ENCODE measurements at places on chromosomes 1 and 21. TPM values are rescaled to one million over a fixed set of nuclear protein-coding genes. Genes with fewer than 3 reads are reported as not detected.

Gene HSD3B1
- not detected for total RNA-seq

Gene RPL11
- 447 TPM for total RNA-seq

Gene RYR2
- total RNA-seq, result not detected

Gene SMPDL3B
- total RNA-seq, result under 0.01 TPM

Gene CLCA4
- total RNA-seq, result not detected

Gene FAM151A
- not detected for total RNA-seq

Gene DNASE2B
- not detected for total RNA-seq

Gene EXTL1
- total RNA-seq, result 6.7 TPM

Gene ALX3
- not detected for total RNA-seq

Gene TRAPPC10
- total RNA-seq, result 65.2 TPM

Gene NFASC
- under 0.01 TPM for total RNA-seq

Gene AZIN2
- 2.6 TPM for total RNA-seq

Gene VANGL2
- 6.5 TPM for total RNA-seq

Gene KLHL21
- 41.5 TPM for total RNA-seq

Gene GPR157
- 4.2 TPM for total RNA-seq

Gene OR2T11
- total RNA-seq, result 8.2 TPM

Gene PDZK1IP1
- not detected for total RNA-seq

Gene KLF18
- not detected for total RNA-seq

Gene SGIP1
- total RNA-seq, result 0.11 TPM

Gene MIXL1
- total RNA-seq, result not detected

Gene AGO4
- total RNA-seq, result 15.8 TPM

Gene AK5
- total RNA-seq, result 1.2 TPM

Gene MAP3K6
- 35.2 TPM for total RNA-seq

Gene UMODL1
- not detected for total RNA-seq

Gene BGLAP
- 0.54 TPM for total RNA-seq

Gene GBP1
- total RNA-seq, result 3.1 TPM
